GM04503 (cell line): ENCODE measurements at places on chromosomes 12 and 14.

DNA sequence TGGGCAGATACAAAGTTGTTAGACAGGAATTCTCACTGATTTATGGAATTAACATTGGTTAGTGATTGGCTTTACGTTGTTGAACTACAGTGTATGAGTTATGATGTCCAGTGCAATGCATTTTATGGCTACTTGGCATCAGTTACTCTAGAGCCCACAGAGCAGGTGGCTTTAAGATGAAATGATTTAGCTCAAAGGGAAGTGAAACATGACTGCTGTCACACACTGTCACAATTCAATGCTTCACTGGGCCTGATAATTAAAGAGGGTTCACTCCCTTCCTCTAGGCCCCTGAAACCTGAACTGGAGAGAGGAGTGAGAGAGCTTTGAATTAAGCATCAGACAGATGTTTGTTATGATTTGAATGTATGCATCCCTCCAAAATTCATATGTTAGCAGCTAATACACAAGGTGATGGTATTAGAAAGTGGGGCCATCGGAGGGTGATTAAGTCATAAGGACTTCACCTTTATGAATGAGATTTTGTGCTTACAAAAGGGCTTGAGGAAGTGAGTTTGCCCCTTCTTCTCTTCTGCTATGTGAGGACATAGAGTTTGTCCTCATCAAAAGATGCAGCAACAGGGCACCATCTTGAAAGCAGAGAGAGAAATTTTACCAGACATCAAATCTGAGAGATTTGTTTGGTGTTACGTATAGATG, 175.8 kb upstream of the GRIN2B start:
- DNase-seq = no peak

DNA sequence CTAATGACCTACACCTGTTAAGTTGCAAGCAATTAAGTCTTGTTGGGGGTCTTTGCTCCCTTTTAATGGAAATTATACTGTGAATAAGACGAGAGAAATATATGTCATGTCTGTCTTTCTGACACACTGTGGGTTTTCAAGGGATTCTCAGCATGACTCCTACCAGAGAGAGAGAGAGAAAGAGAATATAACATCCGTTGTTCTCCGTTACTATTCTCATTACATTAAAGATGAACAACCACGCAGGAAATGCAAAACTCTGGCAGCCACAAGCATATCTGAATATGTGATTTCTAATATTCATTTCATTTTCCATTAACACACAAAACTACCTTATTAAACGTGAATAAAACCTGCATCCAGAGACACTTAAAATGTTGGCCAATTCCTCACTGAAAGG, 67.3 kb upstream of the EGLN3 start:
- DNase-seq = no peak

DNA sequence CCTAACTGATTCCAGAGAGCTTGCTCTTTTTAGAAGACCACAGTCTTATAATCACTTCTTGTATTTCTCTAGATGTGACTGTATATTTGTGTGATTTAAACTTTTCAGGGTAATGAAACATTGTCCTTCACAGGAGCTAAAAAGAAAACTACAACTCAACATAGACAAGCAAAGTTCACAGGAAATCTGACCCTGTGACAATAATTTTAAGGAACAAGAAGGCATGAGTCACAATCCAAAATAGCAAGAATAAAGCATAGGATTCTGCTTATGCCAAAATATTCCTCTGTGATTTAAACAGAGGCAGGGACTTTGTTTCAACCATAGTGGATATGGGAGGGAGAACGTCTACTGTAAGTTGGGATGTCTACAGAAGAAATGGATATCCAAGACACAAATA, 44.3 kb downstream of the GPR65 start:
- DNase-seq = no peak

- DNase-seq = no peak
These were observed 187.1 kb downstream of the MON2 start for GRCh38 chr12:62653740-62654139.

DNA sequence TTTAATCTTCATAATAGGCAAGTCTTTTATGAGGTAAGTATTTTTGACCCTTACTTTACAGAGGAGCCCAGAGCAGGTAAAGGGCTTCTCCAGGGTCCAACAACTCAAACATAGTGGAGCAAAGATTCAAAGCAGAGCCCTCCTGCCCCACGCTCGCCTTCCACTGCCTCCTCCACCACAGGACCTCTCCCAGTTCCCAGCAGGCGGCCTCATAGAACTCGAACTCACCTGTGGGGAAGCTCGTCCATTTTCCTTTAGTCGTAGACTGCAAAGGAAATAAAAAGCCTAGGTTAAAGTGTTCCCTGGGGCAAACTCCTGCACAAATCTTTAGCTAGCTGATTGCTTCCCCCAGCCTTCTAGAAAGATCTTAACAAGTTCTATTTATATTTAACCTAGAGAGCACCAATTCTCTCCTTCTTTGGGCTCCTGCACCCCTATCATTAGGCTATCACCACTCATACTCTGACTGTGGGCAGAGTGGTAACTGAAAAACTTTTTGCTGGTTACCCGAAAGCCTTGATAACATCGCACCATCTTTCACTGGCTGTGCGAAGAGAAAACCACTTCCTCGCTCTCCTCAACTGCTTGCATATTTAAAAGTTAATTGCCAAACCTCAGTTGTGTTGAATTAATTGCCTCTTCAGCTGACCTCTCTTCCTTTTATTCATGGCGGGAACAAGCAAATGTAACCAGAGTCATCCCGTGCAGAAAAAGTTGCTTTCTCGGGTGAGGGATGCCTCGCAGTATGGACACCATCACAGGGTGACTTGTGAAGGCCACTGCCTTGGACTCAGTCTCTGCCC, 299.6 kb downstream of the DPF3 start:
- DNase-seq = no peak

DNA sequence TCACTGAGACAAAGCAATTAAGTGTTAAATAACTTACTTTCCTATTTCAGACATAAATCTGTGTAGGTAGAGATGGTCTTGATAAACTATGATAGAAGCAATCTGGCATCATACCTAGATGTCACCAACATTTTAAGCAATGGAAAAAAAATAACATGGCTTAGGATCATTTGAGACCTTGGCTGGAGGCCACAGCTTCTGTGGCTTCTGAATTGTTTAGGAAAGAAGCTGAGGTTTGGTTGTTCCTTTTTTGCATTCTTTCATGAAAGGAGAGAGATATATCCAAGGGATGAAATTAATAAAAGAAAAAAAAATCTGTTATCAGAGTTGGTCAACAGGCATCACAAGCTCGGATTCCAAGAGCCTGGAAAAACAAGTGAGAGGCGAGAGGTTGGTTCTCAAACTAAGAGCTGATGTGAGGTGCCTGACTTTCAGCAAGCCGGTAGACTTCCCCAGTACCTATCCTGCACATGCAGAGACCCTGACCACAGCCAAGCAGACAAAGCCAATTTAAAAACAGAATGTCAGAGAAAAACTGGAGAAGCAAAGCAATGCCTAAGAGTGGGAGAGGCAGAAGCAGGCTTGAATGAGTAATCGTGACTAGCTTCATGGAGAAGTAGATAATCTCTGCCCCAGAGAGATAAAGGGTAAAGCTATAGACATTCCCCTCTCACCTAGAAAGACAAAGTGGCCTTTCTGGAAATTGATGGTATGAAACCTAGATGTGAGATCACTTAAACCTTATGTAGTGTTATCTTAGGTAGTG, 43.4 kb upstream of the ST8SIA1 start:
- no peak for DNase-seq

DNA sequence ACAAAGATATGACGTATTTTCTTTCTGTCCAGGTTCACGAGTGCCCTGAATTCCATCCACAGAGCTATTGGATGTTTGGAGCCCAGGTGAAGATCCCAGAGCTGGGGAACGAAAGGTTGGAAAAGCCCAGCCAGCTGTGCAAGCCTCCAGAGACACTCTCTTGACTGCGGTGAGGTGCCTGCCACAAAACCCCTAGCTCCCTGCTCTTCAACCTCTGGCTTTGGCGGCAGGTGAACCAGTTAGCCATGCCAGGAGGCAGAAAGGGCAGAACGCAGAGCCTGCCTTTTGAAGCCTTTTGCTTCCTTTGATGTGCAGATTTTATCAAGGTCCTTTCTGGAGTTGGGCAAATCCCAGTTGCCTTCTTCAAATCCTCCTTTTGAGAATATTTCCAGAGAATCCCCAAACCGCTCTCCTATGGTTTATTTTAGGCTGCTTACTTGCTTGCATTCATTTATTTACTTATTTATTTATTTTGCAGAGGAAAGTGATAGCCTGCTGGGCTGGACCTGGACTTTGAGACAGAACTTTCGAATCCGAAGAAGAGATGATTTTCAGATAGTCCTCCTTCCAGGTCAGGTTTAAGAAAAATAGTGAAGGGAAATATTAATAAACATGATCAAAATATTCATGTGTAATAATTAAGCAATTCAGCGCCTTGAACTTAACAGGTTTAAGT, 411.2 kb upstream of the TBX3 start:
- no peak for DNase-seq

GRCh38 chr12:13197526-13198143, 1.1 kb downstream of the EMP1 start:
- DNase-seq = no peak

- DNase-seq = no peak
These were observed 13.7 kb upstream of the CLEC4D start for GRCh38 chr12:8499616-8500015.
